Mesenchymal stem cell (in vitro differentiated cells and primary cell): ENCODE measurements at places on chromosomes 2 and 18.

DNA sequence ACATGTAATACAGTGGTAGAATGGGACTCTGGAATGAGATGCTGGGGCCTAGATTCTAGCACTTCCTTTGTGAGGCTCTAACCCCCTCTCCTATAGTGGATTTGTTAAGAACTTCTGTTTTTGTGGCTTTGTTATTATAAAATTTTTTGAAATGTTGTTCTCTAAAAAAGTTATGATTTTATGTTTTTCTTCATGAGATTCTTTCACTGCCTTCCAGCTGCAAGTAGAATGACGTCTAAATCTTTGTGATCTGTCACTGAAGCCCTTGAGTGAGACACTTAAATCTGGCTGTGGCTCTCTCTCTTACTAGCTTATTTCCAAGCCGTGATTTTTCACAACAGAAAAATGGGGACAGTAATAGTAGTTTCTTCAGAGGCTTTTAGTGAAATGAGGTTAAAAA, 1.6 kb downstream of the CASP8 start:
- no peak for DNase-seq

DNA sequence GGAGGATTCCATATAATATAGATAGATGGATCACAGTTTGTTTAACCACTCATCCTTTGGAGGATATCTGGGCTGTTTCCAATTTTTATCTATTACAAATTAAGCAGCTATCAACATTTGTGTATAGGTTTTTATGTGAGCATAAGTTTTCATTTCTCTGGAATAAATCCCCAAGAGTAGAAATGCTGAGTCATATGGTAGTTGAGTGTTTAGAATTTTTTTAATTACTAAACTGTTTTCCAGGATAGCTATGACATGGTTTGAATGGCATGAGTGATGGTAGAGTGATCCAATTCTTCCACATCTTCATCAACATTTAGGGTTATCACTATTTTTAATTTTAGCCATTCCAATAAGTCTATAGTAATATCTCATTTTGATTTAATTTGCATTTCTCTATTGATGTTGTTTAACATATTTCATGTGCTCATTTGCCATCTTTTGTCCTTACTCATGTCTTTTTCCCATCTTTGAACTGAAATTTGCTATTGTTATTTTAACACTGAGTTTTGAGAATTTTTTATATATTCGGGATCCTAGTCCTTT, 31.4 kb downstream of the ABCB11 start:
- no peak for DNase-seq

- DNase-seq = no peak
These were observed 4.6 kb downstream of the MAPRE2 start for GRCh38 chr18:35045806-35046205.

GRCh38 chr2:154233231-154233630, 361.5 kb downstream of the GALNT13 start:
- DNase-seq = no peak

DNA sequence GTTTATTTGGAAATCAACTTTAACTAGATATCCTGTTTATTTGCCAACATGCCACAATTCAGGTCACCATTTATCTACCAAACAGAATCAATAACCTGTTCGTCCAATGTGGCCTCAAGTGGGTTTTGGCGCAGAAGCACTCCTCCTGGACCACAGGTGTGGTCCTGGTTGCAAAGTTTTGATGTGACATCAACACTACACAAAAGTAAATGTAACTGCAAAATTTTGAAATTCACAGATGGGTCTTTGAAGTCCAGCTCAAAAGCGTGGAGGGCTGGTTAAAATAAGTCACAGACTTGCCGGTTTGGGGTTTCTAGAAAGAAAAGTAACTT, 474 bp upstream of the GCA start:
- no peak for DNase-seq

GRCh38 chr2:88038263-88039105, 17.1 kb downstream of the KRCC1 start:
- peak; percentile 95 for DNase-seq

- DNase-seq = no peak
These were observed 151.6 kb downstream of the RTN4 start for GRCh38 chr2:54898456-54899226.

- DNase-seq = no peak
These were observed 47.1 kb upstream of the ADAM23 start for GRCh38 chr2:206396211-206396610.

GRCh38 chr2:138032334-138032733, 68.1 kb downstream of the HNMT start:
- no peak for DNase-seq

GRCh38 chr2:205860885-205861284, 178.6 kb downstream of the NRP2 start:
- DNase-seq = no peak

- DNase-seq = no peak
These were observed 18.4 kb upstream of the CNDP2 start for GRCh38 chr18:74477771-74478170.

GRCh38 chr2:105487142-105488069, 88.6 kb upstream of the FHL2 start:
- DNase-seq = peak; percentile 90

- DNase-seq = no peak
These were observed 151.4 kb downstream of the TMEFF2 start for GRCh38 chr2:192043216-192043870.

DNA sequence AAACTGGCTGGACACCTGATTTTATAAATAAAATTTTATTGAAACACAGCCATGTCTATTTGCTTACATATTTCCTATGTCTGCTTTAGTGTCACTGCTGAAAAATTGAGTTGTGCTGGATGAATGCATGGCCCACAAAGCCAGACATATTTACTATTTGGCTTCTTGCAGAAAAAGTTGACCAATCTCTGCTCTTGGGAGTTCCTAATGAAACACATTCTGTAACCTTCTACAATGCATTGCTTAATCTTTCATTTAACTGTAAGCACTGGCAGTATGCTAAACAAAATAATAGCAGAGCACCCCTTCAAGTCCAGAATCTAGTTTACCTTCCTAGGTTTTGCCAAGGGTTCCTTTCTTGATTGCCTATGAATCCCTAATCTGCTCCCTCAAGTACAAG, 17.7 kb upstream of the SERPINB7 start:
- no peak for DNase-seq

- DNase-seq = no peak
These were observed 10.5 kb downstream of the PCARE start for GRCh38 chr2:29063646-29064345.

DNA sequence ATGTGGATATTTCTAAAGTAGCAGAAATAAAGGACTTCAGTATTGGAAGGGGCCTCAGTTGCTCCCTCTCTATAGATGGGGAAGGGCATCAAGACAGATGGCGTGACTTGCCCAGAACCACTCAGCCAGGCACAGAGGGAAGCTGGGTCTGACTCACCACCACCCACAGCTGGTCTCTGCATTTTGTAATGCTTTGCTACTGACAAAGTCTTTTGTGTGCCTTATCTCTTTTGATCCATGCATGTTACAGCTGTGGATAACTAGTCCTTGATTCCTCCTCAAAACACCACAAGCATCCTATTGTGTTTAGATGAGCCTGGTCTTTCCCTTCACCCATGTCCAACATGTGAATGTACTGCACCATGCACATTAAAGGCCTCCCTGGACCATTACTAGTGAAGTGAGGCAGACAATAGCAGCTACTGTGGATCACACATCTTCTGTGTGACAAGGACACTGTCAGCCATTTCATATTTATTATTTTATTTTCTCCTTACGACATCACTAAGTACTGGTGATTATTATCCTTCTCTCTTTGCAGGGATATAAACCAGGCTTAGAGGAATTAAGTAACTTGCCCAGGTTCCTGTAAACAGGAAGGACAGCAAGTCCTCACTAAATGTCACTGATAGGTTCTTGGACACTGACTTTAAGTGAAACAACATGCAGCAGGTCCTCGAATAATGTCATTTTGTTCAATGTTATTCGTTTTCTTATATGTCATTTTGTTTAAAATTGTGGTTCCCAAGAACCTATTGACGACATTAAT, 29.6 kb upstream of the IL37 start:
- DNase-seq = peak; percentile 89

GRCh38 chr2:226796840-226797288, 2.8 kb downstream of the IRS1 start:
- no peak for DNase-seq

- no peak for DNase-seq
These were observed 124.2 kb downstream of the TWIST2 start for GRCh38 chr2:238972146-238972445.

GRCh38 chr2:121648206-121649148, 785 bp downstream of the CLASP1 start:
- peak; percentile 74 for DNase-seq

- no peak for DNase-seq
These were observed 170.3 kb upstream of the MAP2 start for GRCh38 chr2:209253544-209253943.

DNA sequence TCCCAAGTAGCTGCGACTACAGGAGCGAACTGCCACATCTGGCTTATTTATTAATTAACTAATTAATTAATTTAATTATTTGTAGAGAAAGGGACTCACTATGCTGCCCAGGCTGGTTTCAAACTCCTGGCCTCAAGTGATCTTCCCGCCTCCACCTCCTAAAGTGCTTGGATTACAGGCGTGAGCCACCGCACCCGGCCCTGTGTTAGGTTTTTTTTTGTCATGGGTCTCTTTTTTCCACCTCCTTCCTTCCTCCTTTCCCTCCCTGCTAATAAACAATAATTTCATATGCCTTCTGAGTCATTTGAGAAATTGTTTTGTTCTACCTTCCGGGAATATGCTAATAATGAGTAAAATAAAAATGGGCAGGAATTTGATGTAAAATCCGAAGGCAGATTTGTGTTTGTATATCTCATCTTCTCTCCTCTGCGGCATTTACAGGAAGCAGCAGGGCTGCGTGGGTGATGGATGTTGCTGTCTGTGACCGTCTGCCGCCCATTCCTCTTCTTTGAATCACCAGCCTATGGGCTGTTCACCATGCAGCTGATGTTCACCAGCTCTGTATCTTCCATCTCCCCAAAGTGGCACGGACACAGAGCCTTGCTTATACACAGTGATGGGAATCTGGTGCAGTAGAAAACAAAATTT, 89.9 kb downstream of the ACSL3 start:
- peak; percentile 86 for DNase-seq

DNA sequence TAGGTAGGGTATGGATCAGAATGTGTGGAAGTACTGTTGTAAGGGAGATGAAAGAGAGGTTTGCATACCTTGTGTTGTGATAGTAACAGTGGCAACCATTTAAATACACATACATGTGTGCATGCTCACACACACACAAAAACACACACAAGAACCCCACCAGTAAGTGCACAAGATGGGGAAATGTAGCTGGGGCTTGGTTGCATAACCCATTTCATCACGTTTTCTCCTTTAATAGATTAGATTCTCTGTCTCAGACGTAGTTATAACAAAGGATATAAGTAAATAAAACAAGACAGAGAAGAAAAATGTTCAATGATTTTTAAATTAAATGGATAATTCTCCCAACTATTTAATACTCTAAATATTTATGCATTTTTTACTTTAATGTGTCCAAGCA, 13.4 kb downstream of the ARHGAP15 start:
- DNase-seq = no peak

- DNase-seq = no peak
These were observed 559.3 kb downstream of the ADCYAP1 start for GRCh38 chr18:1463981-1464380.

GRCh38 chr18:55106906-55107305, 147.6 kb upstream of the CCDC68 start:
- no peak for DNase-seq

DNA sequence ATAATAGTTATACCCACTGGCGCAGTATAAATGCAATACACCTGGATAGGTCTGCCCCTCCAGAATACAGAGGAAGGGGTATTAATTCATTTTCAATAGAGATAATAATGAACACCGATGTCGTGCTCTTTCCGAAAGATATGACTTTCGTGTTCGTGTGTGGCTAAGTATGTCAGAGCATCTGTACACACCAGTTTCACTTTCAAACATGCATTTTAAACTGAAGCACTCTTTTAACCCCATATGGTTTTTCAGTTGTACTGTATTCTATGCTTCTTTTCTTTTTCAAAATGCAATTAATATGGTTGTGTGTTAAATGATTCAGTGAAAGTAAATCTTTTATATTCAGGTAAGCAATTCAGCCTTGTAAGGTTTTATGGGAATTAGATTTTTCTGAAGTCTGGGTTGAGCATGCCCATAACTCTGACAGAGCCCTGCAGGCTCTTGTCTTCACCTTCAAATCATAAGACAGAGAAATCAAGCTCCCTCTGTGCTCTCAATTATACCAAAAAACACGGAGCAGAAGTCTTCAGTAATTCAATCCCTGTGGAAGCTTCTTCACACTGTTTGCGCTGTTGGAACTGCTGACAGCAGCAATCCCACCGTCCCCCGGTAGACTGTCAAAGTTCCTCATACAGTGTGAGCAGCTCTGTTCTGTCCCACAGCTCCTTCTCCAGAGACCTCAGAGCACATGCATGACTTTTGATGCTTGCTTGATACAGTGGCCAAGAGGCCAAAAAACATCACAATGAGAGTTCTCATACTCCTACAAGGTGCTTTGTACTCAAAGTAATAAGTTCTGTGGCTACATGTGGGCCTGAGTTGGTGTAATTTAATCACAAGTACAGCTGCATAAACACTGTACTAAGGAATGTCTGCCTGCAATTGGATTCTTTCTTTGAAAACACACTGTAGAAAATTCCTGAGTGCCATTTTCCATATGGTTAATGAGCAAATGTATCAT, 186.8 kb downstream of the ZNF521 start:
- peak; percentile 48 for DNase-seq

GRCh38 chr2:205721057-205721449, 38.8 kb downstream of the NRP2 start:
- DNase-seq = no peak

- DNase-seq = no peak
These were observed 120.7 kb upstream of the FHL2 start for GRCh38 chr2:105519516-105519915.

- no peak for DNase-seq
These were observed 53.5 kb downstream of the RDH14 start for GRCh38 chr2:18506883-18507509.

- DNase-seq = peak; percentile 86
These were observed 253.2 kb downstream of the TTC32 start for GRCh38 chr2:19648583-19648982.

- no peak for DNase-seq
These were observed 66.7 kb downstream of the EDAR start for GRCh38 chr2:108922141-108922915.

- DNase-seq = no peak
These were observed 17.9 kb downstream of the LCT start for GRCh38 chr2:135818937-135819610.

- DNase-seq = no peak
These were observed 82.3 kb downstream of the POLR1A start for GRCh38 chr2:86023366-86023712.
